Mesothelial cell of epicardium (in vitro differentiated cells): ENCODE measurements at places on chromosomes 2 and 18. TPM values are rescaled to one million over a fixed set of nuclear protein-coding genes. Genes with fewer than 3 reads are reported as not detected.

The MYOM1 gene
- 1.2 to 2.8 TPM (median 2.1 TPM) in 3 replicates for total RNA-seq

- no peak overlapping the region for H3K4me3 ChIP-seq
- H3K27me3 ChIP-seq, result peaks cover 8% of the 10 kb centered on the region
- H3K4me1 ChIP-seq, result peaks cover 28% of the 10 kb centered on the region
- no peak overlapping the region for H3K27ac ChIP-seq
Measured at GRCh38 chr2:95296011-95296410, 1.1 kb upstream of the KCNIP3 start.

The MTX2 gene
- 28.8 to 33.2 TPM (median 29.9 TPM) in 3 replicates for total RNA-seq

GRCh38 chr2:119282996-119283511 lies 59.4 kb downstream of the STEAP3 start:
- H3K27ac ChIP-seq, result no peak overlapping the region
- no peaks in the 10 kb centered on the region for H3K4me1 ChIP-seq
- H3K27me3 ChIP-seq, result no peaks in the 10 kb centered on the region

DNA sequence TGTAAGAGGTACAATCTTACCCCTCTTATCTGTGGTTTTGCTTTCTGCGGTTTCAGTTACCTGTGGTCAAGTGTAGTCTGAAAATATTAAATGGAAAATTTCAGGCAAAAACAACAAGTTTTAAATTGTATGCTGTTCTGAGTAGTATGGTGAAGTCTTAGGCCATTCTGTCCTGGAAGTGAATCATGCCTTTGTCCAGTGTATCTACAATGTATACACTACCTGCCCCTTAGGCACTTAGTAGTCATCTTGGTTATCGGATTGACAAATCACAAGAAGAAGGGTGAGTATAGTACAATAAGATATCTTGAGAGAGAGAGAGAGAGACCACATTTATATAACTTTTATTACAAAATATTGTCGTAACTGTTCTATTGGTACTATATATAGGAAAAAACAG lies 43.5 kb downstream of the RAB3GAP1 start:
- peaks cover 13% of the 10 kb centered on the region for H3K4me1 ChIP-seq
- DNase-seq, result no peak
- H3K27me3 ChIP-seq, result no peaks in the 10 kb centered on the region
- H3K27ac ChIP-seq, result no peak overlapping the region
- no peak overlapping the region for H3K4me3 ChIP-seq

- no peaks in the 10 kb centered on the region for H3K27me3 ChIP-seq
- no peaks in the 10 kb centered on the region for H3K36me3 ChIP-seq
- peaks cover 48% of the 10 kb centered on the region for H3K4me1 ChIP-seq
- H3K4me3 ChIP-seq, result no peak overlapping the region
Measured at GRCh38 chr2:60216452-60216995, 336.9 kb downstream of the BCL11A start.

DNA sequence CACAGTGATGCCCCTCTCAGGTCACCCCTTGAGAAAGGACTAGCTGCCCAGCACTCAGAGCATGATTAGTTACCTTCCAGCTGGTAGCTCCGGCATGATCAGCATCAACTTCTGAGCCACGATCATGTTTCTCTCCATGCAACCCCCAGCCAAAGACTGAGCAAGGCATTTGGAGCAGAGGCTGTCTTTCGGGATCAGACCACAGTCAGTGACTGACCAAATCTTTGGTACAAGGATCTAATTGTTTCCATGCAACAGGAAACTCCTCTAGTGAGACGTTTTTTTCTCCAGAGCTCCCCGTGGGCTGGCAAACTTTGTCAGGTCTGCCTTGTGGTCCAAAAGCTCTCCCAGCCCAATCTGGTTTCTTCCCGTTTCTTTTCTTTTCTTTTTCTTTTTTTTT lies 244.3 kb downstream of the METTL4 start:
- H3K27ac ChIP-seq, result no peak overlapping the region
- no peaks in the 10 kb centered on the region for H3K27me3 ChIP-seq
- DNase-seq, result no peak
- no peaks in the 10 kb centered on the region for H3K36me3 ChIP-seq
- H3K4me1 ChIP-seq, result peaks cover 18% of the 10 kb centered on the region

DNA sequence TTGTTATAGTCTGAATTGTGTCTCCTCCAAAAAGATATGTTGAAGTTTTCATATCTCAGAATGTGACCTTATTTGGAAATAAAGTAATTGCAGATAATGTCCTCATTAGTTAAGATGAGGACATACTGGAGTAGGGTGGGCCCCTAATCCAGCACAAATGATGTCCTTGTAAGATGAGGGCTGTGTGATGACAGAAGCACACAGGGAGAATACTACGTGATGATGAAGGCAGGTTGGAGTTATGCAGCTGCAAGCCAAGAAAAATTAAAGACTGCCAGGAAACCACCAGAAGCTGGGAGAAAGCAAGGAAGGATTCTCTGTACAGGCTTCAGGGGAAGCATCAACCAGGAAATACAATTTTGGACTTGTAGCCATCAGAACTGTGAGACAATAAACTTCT lies 58.3 kb upstream of the PNPT1 start:
- no peak overlapping the region for H3K27ac ChIP-seq
- DNase-seq, result no peak
- H3K4me3 ChIP-seq, result no peak overlapping the region
- H3K4me1 ChIP-seq, result no peaks in the 10 kb centered on the region
- no peaks in the 10 kb centered on the region for H3K27me3 ChIP-seq

DNA sequence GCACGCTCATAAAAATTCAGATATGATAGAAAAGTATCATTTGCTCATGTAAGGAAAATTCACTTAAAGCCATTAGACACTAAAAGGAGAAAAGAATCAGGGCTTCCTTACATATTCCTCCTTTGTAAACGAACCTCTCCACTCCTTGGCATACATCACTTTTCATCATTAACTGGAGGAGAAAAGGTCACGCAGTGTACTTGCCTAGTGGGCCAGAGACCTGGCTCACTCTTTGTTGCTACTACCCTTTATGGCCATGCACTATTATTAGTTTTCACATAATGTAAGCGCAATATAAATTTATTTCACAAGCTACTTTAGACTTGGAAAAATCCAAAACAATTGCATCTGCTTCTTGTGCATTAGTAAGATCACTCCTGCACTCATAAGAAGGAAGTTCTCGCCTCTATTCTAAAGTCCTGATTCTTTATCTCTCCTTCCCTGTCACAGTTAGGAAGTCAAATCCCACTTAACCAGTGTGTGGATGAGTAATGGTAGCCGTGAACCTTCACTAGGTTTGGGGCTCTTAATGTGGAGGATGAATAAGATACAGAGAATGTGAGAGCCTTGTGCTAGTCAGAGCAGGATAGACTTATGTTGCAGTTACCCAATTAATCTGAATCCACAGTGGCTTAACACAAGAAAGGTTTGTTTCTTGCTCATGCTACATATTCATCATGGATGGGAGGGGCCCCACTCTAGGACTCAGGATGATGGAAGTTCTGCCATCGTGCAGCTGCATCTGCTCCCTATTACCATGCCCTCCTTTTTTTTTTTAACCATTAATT lies 115.0 kb upstream of the GLS start:
- peak overlapping the region; percentile 81 for H3K27ac ChIP-seq
- DNase-seq, result no peak
- H3K27me3 ChIP-seq, result no peaks in the 10 kb centered on the region
- H3K36me3 ChIP-seq, result no peaks in the 10 kb centered on the region
- H3K4me3 ChIP-seq, result no peak overlapping the region

- peaks cover 9% of the 10 kb centered on the region for H3K27me3 ChIP-seq
- H3K4me3 ChIP-seq, result no peak overlapping the region
- H3K4me1 ChIP-seq, result peaks cover 9% of the 10 kb centered on the region
- no peak overlapping the region for H3K27ac ChIP-seq
- no peak for DNase-seq
Measured at GRCh38 chr2:229104974-229105387, 166.1 kb downstream of the PID1 start.

DNA sequence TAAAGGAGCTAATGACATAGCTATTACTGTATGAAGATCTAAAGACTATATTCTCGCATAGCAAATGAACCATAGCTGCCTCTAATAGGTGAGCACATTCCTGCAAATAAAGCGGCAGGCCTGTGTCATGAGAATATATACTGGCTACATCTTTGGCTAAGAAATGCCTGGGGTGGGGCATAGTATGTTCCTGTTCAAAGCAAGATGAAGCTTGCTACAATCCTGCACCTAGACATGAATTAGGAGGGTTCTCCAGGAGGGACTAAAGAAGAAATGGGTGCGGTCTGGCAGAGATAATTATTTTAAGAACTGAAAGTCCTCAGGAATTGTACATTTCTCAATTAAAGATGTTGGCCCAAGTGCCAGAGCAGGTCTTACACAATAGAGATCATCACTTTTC lies 46.8 kb upstream of the PLA2R1 start:
- peaks cover 2% of the 10 kb centered on the region for H3K36me3 ChIP-seq
- no peak for DNase-seq
- no peak overlapping the region for H3K4me3 ChIP-seq
- H3K27me3 ChIP-seq, result no peaks in the 10 kb centered on the region
- H3K4me1 ChIP-seq, result peaks cover 24% of the 10 kb centered on the region

GRCh38 chr2:182186132-182186735 lies 200.6 kb downstream of the PPP1R1C start:
- no peak overlapping the region for H3K27ac ChIP-seq
- no peak overlapping the region for H3K4me3 ChIP-seq
- peaks cover 7% of the 10 kb centered on the region for H3K36me3 ChIP-seq
